Stimulated activated CD4-positive, alpha-beta T cell treated with anti-CD3 and anti-CD28 coated beads, TNF-alpha, amount 100 ng/mL, for 4 hours (primary cell): ENCODE measurements at places on chromosomes 2 and 18.

- no peak for DNase-seq
Observed at GRCh38 chr2:106565599-106565998, 78.4 kb downstream of the CD8B2 start.

GRCh38 chr2:28745876-28746275, 5.8 kb upstream of the PPP1CB start:
- DNase-seq: no peak

DNA sequence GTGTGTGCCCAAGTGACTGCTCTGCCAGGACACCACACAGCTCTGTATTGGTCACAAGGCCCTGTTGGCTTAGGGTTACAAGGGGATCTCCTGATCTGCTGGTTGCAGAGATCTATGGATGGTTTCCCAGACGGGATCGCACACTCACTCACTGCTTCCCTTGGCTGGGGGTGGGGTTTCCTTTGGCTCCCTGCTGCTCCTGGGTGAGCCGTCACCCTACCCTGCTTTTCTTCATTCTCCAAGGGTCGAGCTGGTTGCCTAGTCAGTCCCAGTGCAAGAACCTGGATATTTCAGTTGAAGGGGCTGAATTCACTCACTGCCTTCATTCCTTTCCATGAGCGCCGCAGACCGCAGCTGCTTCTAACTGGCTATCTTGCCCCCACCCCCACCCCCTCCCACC, 56.3 kb downstream of the GTF3C3 start:
- no peak for DNase-seq

GRCh38 chr18:53610957-53611356, 613.5 kb downstream of the MBD2 start:
- no peak for DNase-seq

DNA sequence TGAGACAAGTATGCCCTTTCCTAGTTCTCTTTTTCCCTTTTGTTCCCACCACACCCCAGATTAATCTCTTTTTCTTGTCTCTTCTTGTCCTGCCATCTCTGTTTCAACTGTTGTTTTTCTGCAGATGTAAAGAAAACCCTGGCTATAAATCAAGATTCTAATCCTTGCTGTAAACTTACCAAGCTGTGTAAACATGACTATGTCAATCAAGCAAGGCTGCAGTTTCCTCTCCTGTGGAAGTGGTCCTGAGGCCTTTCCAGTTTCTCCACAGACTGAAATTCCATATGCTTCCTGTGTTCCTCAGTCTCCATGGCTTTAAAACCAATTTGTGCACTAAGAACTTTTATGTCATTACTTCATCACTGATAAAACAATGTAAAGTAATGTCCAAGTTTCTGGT, 288.8 kb upstream of the PIK3C3 start:
- DNase-seq: no peak

GRCh38 chr2:145631561-145631960, 1111.6 kb upstream of the ZEB2 start:
- no peak for DNase-seq

- no peak for DNase-seq
Observed at GRCh38 chr2:75241696-75242095, 42.4 kb upstream of the TACR1 start.

DNA sequence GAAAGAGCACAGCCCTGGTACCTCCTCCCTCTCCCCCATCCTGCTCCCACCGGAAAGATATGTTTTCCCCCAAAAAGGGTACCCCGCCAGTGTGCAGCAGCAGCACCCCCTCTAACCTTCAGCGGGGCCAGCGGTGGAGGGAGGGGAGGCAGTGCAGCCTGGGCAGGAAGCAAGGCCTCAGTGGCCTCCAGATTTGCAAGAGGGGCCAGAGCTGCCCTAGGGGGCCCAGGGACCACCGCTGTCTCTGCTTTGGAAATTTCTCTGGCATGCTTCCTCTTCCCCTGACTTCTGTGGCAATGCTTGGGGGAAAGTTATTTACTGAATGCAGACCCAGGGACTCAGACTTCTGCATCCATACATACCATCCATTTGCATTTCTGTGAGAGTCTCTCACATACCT, 111.5 kb downstream of the KLHL29 start:
- DNase-seq: no peak

DNA sequence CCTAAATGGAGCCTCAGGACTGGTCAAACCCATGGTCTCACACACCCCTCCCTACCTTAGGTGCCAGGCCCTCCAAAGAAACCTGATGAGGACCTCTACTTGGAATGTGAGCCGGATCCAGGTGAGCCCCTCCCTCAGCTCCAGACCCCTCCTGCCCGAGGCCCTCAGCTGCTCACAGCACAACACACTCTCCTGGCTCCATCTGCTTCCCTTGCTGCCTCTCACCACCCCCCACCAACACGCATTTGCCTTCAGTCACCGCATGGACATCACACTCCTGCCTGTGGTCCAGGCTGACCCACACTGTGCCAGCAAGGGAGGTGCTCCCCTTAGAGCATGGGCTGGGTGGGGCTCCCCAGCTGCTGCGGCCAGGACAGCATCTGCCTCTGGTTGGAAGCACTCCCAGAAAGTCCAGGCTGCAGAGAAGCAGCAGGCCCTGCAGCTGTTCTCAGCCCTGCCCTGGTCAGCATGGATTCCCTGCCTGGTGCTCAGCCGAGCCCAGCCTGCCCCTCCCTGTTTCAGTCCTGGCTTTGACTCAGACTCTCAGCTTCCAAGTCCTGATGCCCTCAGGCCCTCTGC, 15.1 kb downstream of the SH2D6 start:
- no peak for DNase-seq

DNA sequence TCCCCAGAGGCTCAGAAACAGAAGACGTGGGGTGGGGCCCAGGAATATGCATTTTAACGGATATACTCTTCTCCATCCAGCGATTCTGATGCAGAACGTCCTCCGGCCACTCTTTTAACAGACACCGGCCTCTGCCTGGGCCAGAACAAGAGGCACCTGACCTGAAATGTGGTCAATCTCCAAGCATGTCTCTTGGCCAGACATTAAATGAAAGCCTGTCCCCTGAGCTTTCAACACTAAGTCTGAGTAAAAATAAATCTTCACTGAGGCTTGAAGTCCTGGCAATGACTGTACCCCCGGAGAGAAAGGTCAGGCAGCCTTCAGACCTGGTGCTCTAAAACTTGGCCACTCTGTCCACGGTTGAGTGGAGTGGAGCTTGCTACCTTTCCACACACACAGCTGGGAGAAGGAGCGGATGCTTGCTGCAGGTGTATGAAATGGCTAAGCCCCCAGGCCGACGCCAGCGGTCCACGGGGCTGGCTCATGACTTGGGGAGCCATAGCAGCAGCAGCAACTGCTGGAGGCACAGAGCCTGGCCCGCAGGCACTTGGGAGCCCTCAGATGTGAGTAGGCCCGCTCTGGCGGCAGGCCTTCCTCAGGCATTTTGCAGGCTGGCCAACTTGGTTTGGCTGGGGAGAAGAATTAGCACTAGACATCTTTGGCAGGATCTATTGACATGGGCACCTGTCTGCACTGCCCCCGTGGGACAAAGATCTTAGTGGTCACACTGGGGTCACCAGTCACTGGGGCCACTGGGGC, 79.7 kb downstream of the TMEM17 start:
- no peak for DNase-seq

GRCh38 chr2:174826051-174826450, 61.8 kb upstream of the CHRNA1 start:
- DNase-seq: no peak

GRCh38 chr18:62991959-62992358, 276.6 kb downstream of the PHLPP1 start:
- no peak for DNase-seq

GRCh38 chr2:220555961-220556630, 928.7 kb downstream of the SLC4A3 start:
- DNase-seq: no peak

GRCh38 chr18:48029296-48029986, 99.0 kb upstream of the SMAD2 start:
- DNase-seq: no peak

DNA sequence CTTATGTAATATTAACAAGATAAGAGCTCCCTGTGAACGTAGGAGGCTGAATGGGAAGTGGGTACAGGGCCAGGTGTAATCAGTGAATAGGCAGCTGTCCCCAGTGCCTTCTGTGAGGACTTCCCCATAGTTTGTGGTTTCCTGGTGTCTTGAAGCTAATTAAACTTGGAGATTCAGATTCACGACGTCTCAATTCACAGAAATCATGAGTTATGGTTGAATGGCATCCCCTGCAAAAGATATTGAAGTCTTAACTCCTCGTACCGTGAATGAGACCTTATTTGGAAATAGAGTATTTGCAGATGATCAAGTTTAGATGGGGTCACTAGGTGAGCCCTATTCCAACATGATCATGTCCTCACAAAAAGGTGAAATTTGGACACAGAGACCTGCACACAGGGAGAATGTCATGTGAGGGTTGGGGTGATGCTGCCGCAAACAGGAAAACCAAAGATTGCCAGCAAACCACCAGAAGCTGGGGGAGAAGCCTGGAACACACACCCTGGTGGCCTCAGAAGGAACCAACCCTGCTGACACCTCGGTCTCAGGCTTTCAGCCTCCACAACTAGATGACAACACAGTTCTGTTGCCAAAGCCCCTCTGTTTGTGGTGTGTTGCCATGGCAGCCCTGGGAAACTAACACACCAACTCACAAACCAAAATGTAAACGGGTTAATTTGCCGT, 13.2 kb downstream of the ARL4C start:
- DNase-seq: peak; percentile 59

- no peak for DNase-seq
Observed at GRCh38 chr18:27931535-27931934, 245.4 kb downstream of the CDH2 start.

DNA sequence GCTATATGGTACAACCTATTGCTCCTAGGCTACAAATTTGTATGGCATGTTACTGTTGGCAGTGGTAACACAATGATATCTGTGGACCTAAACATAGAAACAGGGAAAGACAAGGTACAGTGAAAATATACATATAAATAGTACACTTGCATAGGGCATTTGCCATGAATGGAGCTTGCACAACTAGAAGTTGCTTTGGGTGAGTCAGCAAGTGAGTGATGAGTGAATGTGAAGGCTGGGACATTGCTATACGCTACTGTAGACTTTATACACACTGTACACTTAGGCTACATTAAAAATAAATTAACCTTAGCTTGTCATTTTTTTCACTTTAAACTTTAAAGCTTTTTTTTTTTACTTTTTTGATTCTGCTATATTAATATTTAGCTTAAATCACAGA, 500.0 kb upstream of the SETBP1 start:
- DNase-seq: no peak

GRCh38 chr2:175432021-175432420, 250.5 kb upstream of the ATP5MC3 start:
- DNase-seq: no peak
